ENCODE measurements at places on chromosomes 1 and 21.
A peak's percentile ranks its signal among the peaks of the same experiment; 100 is the strongest.

- peak; percentile 64 for DNase-seq
Measured at GRCh38 chr1:210915890-210916507, 217.9 kb downstream of the KCNH1 start.

DNA sequence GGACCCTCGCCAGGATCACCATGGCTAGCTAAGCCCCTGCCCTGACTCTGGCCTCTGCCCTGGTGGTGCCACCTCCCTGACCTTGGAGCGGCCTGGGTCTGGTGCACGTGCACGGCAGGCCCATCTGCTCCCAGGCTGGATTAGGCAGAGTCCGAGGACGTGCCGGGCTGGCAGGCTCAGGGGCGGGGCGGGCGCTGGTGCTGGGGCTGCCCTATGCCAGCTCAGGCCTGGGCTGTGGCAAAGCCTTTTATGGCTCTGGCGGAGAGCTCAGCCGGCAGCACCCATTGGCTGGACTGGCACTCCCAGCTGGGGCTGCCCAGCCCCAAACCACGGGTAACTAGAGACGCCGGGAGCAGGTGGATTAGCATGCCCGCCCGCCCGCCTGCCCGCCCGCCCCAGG, 17.1 kb upstream of the EDN2 start:
- no peak for DNase-seq

DNA sequence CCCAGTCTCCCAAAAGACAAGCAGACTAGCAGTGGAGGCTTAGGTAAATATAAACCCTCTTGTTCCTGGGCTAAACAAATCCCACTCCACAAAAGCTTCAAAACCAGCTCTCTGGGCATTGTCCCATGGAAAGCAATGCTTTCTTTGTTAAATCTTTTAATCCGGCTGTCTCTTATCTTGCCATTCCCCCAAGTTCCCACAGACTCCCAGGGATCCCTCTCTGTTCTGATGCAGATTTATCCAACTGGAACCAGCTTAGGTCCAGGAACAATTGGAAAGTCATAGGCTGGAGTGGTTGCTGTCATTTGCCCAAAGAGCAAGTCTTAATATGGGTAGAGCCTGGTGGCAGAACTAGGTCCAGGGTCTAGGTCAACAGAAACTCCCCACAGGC, 110.1 kb upstream of the ATP1A1 start:
- DNase-seq, result no peak

GRCh38 chr1:66012106-66012784, 219.6 kb downstream of the PDE4B start:
- no peak for DNase-seq

GRCh38 chr1:44817771-44818495, 9.6 kb downstream of the BTBD19 start:
- DNase-seq, result no peak

- DNase-seq, result no peak
Measured at GRCh38 chr1:91697416-91697815, 188.5 kb downstream of the TGFBR3 start.

GRCh38 chr1:170481000-170481399, 51.0 kb upstream of the GORAB start:
- no peak for DNase-seq

GRCh38 chr1:206982216-206982615, 12.0 kb upstream of the FCAMR start:
- DNase-seq, result peak; percentile 51

GRCh38 chr1:174209347-174210187, 50.2 kb downstream of the RABGAP1L start:
- DNase-seq, result no peak

DNA sequence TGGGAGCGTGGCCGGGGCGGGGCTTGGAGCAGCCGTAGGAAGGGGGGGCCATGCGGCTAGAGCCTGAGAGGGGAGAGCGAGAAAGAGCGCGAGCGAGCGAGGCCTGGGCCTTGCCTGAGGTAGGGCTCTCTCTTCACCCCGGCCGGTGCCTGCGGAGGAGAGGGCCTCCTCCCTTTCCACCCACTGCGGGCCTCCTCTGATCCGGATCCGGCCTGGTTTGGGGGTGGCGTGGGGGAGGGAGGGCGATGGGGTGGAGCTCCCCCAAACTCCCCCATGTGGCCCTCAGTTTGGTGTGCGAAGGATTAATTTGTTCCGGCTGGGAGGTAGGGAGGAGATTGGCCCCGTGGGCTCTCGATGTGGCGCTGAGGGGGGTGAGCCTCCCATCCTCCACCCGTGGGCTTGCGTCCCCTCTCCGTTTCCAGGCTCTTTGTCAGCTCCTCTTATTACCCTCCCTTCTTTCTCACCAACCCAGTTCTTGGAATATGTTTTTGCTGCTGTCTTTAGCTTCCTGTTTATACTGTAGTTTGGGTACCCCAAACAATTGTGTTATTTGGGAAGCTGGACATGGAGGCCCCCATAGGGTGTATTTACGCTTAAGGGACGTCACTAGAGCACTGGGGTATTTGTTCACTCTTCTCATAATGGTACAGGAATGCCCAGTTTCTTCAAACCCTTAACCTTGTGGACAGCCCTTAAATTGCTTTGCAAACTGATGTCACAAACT, 685 bp downstream of the UBAP2L start:
- peak; percentile 9 for DNase-seq

DNA sequence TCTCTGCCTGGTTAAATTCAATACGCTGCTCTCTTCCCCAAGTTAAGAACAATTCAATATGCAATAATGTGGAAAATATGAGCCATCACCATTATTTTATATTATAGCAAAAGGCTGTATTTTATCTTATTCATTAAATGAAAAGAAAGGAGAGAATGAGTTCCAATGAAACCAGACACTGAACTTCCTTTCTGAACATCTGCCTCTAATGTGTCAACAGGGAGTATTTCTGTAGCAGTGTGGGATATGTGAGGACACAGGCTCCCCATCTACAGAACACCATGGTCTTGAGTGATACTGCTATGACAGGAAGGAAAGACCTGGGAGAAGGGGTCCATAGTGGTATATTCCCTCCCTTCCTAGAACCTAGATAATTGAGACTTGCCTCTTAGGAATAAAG, 46.3 kb downstream of the CASQ2 start:
- no peak for DNase-seq

DNA sequence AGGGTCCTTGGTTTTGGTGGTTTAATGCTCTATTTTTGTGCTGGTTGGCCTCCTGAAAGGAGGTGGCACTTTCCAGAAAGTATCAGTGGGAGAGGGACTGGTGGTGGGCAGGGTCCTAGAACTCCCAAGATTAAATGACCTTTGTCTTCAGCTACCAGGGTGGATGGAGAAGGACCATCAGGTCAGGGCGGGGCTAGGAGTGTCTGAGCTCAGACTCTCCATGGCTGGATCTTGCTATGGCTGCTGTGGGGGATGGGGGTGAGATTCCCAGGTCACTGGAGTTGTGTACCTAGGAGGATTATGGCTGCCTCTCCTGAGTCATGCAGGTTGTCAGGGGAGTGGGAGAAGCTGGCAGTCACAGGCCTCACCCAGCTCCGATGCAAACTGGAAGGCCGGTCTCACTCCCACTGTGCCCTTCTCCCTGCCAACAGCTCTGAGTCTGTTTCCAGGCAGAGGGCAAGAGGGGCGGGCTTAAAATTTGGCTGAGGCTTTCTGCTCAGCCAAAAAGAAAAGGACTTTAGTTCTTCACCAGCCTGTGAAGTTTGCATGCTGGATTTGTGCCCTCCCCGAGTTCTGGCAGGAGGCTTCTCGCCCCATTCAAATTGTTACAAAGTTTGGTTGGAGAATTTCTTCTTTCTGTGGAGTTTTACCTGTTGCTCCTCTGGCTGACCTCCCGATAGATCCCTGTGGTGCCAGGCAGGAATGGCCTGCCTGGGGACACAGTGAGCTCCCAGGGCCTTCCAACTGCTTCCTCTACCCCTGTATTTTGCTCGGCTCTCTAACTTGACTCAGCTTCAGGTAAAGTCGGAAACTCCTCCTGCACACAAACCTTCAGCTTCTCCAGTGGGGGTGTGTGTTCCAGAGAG, 13.1 kb upstream of the KYAT3 start:
- DNase-seq, result no peak

DNA sequence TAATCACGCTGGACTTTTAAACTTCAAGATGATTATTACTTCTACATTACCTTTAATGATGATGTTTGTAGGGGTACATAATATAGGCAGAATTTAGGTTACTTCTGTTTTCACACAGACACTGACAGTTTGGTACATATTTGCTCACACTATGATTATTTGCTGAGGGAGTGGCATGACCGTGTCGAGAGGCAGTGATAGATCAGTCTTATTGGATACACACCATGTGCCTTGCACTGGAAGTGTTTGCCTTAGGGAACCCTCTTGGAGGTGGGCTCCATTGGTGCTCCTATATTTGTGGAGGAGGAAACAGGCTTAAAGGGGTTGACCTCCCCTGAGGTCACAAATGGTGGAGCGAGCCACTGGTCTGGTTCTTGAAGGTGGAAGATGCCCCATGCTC, 132.1 kb downstream of the PRDM2 start:
- no peak for DNase-seq

- no peak for DNase-seq
Measured at GRCh38 chr1:101205457-101205856, 31.4 kb upstream of the S1PR1 start.

DNA sequence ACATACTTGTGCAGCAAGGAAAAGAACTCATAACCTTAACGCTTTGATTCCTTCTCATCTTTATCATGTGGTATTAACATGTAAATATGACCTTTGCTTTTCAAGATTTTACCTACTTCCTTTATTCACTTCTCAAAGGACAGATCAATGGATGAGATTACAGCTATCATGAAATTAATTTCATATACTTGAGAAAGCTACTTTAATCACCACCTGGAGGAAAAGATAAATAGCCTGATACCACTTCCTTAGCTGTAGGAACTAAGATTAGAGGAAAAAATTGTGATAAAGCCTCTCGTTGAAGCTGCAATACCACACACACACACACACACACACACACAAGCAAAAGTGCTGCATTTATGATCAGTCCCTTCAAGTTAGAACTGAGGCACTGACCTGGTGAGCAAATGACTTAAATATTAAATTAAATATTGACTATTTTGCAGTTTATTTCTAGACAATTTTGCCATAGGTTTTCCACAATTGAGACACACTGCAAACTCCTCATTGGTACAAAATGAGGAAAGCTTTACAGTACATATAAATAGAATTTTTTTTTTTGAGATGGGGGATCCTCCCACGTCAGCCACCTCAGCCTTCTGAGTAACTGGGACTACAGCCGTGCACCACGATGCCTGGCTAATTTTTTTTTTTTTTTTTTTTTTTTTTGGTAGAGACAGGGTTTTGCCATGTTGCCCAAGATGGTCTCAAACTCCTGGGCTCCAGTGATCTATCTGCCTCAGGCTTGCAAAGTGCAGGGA, 27.2 kb upstream of the DMRTB1 start:
- no peak for DNase-seq

- DNase-seq, result no peak
Measured at GRCh38 chr1:67084765-67085318, 30.9 kb upstream of the SLC35D1 start.

- no peak for DNase-seq
Measured at GRCh38 chr21:31326522-31327242, 17.4 kb downstream of the TIAM1 start.

DNA sequence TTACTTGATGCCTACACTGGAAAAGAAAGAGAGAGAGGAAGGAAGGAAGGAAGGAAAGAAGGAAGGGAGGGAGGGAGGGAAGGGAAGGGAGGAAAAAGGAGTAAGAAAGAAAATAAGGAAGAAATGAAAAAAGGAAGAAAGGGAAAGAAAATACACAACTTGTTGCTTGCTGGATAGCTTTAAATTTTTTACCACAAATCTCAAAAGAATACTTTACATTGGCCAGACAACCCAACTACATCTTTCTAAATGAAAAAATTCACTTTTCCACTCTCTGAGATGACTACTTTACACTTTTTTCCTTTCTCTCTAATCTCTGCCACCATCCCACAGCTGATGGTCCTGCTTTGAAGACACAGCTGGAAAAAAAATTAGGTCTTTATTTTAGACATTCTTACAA, 228.9 kb upstream of the FAM78B start:
- DNase-seq, result no peak

GRCh38 chr1:153651771-153652170, 6.7 kb upstream of the SNAPIN start:
- no peak for DNase-seq

DNA sequence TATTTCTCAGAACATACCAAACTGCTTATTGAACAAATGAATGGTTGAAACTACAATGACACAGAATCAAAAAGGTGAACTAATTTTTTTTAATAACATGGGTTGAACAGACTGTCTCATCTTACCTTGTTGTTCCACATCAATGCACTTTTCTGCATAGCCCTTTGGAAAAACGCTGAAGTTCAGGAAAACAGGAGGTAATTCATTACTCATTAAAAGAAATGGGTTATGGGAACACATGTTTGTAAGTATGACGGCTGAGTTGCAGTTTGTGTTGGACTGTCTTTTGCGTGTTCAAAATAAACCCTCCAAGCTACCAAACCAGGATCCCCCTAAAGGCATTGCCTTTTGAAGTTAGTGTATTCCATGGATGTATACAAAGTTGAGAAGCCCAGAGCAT, 514.9 kb upstream of the PKN2 start:
- no peak for DNase-seq

DNA sequence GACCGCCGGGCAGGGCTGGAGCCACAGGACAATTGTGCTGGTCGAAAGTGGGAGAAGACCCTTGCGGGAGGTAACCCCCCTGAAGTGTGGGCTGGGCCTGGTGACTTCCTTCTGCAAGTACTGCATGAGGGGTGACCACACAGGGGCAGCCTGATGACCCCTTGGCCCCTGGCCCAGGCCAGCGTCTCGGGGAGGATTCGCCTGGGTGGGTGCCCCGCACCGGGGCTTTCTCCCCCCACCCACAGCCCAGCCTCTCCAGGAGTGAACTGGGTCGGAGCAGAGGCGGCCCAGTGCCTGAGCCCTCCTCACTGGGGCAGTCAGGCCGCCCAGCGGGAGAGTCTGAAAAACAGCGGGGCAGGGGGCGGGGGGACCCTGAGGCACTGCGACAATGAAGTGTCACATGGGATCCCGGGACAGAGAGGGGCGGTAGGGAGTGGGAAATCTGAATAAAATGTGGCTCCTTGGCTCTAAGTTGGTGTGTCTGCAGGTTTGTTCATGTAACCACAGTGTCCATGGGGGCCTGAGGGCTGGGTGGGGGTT, 1.6 kb upstream of the DNMT3L start:
- DNase-seq, result no peak

GRCh38 chr1:14263671-14264070, 334.8 kb upstream of the KAZN start:
- no peak for DNase-seq

GRCh38 chr1:93702111-93702827, 20.6 kb upstream of the BCAR3 start:
- no peak for DNase-seq

DNA sequence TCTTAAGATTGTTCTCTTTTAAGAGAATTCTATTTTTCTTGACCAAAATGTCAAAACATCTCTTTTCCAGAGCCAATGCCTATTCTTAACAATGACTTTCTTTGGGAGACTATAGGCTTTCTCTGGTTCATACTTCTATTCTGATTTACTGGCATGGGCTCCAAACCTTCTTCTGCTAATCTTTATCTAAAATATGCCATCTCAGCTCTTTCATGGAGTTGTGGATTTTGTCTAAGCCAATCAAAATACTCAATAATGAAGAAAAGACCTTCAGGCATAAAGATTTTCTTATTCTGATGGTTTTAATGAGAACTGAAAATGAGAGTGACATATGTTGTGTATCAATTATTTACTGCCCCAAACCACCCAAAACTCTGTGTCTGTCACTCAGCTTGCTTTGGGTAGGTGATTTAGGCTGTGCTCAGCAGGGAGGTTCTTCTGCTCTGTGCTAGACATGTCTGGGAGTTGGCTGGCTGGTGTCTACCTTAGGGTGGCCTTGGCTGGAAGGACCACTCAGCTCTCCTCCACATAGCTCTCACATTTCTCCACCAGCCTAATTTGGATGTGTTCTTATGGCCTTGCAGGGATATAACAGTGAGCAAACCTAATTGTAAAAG, 270.8 kb downstream of the PRDM2 start:
- DNase-seq, result no peak

Measured in NCI-H1105 treated with DMSO at 0.1 percent for 48 hours (cell line).